KG1 (cell line): ENCODE measurements at places on chromosomes 3 and 15.

DNA sequence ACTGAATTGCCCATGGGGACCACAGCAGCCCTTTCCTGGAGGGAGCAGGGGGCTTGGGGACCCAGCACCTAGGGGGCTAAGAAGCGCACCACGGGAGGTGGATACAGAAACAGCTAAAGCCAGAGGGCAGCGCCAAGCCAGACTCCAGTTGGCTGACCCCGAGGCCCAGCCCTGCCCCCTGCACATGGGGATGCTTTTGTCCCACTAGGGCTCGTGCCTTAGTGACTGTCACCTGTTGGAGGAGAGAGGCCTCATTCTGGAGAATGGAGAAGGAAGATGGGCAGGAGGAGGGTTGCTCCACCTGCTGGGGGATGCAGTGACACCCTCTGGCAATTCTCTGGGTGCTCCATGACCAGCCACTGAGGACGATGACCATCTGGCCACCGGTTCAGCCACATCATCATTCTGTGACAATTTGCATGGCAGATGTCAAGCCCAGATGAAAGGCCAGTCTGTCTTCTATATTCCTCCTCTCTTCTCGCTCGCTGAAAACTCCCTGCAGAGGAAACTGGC is 167.8 kb upstream of the TLE3 start:
- no peak for DNase-seq

DNA sequence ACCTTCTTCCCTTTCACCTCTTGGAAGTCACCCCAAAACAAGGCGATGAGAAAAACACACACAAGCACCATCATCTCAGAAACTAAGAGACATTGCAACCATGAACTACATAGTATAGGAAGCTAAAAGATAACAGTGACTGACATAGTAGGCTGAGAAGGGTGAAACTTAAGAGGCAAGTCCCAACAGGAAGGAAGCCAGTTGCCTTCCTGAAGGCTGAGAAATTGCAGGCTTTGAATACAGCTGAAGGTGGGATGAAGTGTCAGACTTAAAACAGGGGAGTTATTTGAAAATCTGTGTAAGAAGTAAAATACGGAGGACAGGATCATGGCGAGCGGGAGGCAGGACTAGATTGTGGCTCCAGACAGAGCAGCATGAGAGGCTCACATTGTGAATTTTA is 27.8 kb downstream of the SLC27A2 start:
- DNase-seq = no peak

- no peak for DNase-seq
These were observed 30.5 kb downstream of the PRR20G start for GRCh38 chr3:127257351-127257750.

- DNase-seq = no peak
These were observed 620 bp upstream of the UBR1 start for GRCh38 chr15:43106486-43106829.

GRCh38 chr3:129077222-129077621 is 16.6 kb downstream of the GP9 start:
- no peak for DNase-seq

GRCh38 chr3:128066676-128067075 is 14.4 kb downstream of the SEC61A1 start:
- DNase-seq = no peak

DNA sequence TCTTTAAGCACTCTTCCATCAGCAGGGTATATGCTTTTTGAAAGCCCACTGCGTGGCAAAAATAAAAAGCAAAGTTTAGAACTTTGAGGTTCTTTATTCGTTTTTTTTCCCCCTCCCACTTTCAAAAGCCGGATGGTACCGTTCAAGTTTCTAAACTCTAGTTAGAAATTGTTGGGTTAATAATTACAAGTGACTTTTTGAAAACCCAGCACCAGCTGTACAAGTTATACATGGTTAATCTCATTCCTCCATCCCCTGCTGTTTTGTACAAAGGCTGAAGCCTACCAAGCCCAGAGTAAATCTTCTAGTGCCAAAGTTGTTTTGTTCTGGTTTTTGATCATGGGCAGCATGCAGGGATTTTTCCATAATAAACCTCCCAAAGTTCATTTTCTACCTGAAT is 48.6 kb downstream of the WDR72 start:
- no peak for DNase-seq
